Fibroblast of mammary gland (primary cell): ENCODE measurements at places on chromosomes 2 and 18.

DNA sequence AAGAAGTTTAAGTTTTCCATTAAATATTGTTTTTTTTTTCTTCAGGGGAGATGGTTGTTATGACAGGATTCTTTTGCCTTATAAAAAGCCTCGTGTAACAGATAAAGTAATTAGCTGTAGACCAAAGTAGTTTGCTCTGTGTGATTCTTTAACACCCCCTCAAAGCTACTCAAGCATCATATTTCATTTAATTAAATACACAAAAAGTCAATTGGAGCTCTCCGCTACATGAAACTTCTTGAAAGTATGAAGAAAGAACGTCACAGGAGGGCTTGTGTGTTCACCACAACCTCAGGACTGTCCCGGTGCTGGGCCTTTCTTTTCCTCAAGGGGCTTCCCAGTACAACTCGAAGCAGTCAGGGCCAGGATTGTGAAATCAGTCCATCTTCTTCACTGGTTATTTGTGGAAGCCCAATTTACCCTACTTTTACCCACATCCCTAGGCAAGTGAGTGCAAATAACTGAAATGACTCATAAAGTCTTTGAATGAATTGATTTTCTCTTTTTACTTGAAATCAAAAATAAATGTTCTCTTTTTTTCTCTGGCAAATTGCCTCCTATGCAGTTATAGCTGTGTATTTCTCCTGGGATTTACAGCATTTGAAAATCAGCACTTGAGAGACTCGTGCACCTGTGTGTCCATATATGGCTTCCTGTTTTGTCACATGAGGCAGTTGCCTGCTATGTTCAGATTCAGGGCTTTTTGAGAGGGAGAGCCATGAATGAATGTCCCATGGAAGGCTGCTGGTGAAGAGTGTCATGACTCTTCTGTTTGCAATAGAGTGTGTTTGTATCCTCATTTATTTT is 48.6 kb downstream of the LINC00305 start:
- no peak for DNase-seq

- no peak for DNase-seq
These were observed 16.0 kb downstream of the DNAH6 start for GRCh38 chr2:84532291-84532690.

DNA sequence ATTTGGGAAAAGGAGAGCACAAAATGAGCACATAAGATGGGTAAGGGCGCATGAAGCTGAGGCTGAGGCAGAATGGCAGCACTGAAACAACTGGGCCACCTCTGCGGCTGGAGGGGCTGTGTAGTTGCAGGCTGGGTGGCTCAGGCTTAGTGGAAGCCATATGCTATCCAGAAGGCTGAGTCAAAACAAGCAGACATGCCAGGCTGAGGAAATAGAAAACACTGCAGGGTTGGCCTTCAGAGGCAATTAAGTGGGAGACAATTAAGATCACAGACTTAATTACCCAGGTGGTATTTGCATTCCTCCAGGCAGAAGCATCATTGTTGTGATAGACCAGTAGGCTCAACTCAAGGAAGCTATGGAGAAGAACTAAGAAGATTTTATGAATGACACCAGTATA is 11.4 kb upstream of the XPO1 start:
- DNase-seq, result no peak

DNA sequence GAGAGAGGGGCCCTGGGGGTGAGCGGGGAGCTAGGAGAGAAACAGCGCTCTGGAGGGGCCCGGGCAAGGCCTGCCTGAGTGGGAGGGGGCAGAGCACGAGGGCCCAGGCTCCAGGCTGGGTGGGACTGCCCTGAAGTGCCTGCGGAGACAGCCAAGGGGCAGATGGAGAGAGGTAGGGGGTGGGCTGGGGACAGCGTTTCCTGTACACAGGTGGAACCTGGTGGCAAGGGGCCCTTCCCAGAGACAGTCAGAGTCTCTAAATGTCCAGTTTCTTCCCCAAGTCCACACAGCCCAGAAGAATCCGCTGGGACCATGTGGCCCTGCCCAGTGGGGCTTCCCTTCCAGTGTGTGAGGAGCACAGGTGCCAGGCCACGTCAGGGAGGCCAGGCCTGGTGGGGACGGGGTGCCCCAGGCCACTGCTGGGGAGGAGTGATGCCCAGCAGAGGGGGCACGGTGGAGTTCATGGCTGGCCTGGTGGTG is 1.7 kb upstream of the GPR35 start:
- DNase-seq, result no peak
